Memory B cell (primary cell): ENCODE measurements at places on chromosomes 13 and 19.

- DNase-seq = no peak
- no peak overlapping the region for H3K27ac ChIP-seq
- H3K27me3 ChIP-seq = no peaks in the 10 kb centered on the region
- H3K4me1 ChIP-seq = no peaks in the 10 kb centered on the region
These were observed 1531.7 kb upstream of the SPRY2 start for GRCh38 chr13:81872581-81872980.

DNA sequence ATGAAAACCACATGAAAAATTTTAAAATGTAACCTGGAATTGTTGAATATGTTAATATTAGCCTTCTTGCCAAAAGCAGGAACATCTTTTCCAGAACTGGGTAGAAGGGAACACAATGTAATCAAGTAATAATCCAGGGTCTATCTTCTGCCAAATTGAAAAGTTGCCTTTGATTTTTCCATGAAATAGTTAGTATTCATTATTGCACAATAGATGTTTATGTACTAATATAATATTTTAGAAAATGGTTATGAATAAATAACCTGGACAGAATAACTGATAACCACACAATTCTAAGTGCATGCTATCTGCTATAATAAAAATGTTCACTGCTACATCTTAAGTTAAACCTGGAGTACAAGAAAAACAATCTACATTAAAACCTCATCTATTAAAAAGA, 802.3 kb downstream of the LIG4 start:
- H3K4me3 ChIP-seq = no peak overlapping the region
- no peaks in the 10 kb centered on the region for H3K27me3 ChIP-seq
- no peaks in the 10 kb centered on the region for H3K36me3 ChIP-seq

DNA sequence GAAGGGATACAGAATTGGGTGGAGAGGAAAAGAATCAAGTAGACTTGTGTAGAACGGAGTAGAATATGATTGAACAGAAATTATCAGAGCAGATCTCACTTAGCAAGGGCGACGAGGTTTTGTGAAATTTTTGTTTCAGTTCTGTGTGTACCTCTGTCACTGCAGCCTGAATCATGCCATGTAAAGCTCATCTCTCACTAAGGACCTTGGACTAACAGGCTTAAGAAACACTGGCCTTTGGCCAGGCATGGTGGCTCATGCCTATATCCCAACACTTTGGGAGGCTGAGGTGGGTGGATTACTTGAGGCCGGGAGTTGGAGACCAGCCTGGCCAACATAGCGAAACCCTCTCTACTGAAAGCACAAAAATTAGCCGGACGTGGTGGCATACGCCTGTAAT, 62.6 kb downstream of the MYH14 start:
- DNase-seq = no peak
- H3K4me3 ChIP-seq = no peak overlapping the region
- peaks cover 17% of the 10 kb centered on the region for H3K27me3 ChIP-seq
- H3K4me1 ChIP-seq = peaks cover 4% of the 10 kb centered on the region
- no peak overlapping the region for H3K27ac ChIP-seq

- H3K4me3 ChIP-seq = no peak overlapping the region
- H3K36me3 ChIP-seq = peaks cover 17% of the 10 kb centered on the region
- H3K27ac ChIP-seq = no peak overlapping the region
- no peak for DNase-seq
- H3K4me1 ChIP-seq = peaks cover 7% of the 10 kb centered on the region
- no peaks in the 10 kb centered on the region for H3K27me3 ChIP-seq
These were observed 14.8 kb downstream of the SMIM7 start for GRCh38 chr19:16645140-16645539.

DNA sequence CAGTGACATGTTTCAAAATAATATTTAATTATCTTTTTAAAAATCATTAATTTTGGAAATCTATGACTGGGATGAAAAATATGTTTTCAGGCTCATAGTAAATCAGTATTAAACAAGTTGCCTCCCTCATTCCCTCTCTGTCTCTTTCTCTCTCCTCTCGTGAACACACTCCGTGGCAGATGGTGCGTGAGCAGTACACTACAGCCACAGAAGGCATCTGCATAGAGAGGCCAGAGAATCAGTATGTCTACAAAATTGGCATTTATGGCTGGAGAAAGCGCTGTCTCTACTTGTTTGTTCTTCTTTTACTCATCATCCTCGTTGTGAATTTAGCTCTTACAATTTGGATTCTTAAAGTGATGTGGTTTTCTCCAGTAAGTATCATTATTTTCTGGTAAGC, 22.7 kb downstream of the SGCG start:
- no peak overlapping the region for H3K27ac ChIP-seq
- H3K4me1 ChIP-seq = no peaks in the 10 kb centered on the region
- no peak for DNase-seq

DNA sequence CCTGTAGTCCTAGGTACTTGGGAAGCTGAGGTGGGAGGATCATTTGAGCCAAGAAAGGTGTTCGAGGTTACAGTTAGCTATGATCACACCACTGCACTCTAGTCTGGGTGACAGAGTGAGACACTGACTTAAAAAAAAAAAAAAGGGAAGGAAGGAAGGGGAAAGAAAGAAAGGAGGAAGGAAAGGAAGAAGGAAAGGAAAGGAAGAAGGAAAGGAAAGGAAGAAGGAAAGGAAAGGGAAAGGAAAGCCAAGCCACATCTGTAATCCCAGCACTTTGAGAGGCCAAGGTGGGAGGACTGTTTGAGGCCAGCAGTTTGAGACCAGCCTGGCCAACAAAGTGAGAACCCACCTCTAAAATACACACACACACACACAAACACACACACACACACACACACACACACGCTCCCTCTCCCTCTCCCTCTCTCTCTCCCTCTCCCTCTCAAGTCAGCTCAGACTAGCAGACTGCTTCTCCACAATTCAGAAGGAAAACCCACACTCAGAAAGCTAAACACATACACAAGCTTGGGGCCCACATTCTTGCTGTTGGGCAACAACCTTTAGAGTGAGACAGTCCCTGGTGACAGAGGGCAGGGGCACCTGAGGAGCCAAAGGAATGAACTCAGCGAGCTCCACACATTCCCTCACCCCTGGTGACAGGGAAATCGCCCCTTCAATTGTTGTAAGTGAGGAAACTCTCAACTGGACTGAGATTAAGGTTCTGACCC, 2.7 kb downstream of the ZNF709 start:
- DNase-seq = no peak
- no peaks in the 10 kb centered on the region for H3K27me3 ChIP-seq
- peaks cover 36% of the 10 kb centered on the region for H3K4me1 ChIP-seq
- no peaks in the 10 kb centered on the region for H3K36me3 ChIP-seq
- peak overlapping the region; percentile 61 for H3K4me3 ChIP-seq
- H3K27ac ChIP-seq = peak overlapping the region; percentile 82

DNA sequence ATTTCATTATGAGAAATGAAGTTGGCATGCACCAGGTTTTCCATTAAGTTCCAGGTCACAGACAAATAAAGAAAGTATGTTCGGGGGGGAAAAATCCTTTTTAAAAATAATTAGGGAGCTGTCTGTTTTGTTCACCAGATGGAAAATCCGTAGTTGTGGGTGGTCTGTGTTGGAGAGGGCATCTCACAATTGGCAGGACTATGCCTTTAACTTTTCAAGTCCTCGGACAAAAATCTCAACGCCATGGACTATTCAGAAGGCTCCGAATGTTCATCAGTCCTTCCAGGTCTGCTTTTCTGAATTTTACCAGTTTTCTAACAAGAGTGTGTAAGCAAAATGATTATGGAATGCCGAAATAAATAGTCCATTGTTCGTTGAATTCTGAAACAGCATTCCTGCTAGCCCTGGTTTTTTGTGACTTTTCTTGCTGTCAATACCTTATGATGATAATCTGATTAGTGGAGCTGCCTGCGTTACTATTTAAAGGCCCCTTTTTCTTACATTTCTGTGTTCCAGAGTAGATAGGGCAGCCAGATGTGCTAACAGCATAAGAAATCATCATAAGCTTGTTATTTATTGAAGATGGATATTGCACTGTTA, 146.9 kb downstream of the TM9SF2 start:
- peaks cover 5% of the 10 kb centered on the region for H3K36me3 ChIP-seq
- H3K4me3 ChIP-seq = no peak overlapping the region
- no peak for DNase-seq
- H3K27ac ChIP-seq = no peak overlapping the region
- H3K27me3 ChIP-seq = no peaks in the 10 kb centered on the region

DNA sequence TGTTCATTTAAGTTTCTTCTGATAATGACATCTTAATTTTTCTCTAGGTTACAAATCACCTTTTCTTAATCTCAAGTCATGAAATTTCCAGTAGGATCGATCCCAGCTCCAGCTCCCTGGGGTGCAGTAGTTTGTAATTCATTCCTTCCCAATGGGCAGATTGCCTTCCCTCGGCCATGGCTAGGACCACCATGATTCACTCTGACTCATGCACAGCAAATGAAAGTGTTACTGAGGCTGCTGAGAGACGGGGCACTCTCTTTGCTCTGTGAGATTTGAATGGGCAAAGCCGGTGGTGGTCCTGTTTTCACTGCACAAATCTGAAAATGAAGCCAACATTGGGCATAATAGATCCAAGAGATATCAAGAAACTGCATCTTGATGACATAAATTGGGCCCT, 202.8 kb upstream of the IRS2 start:
- H3K27me3 ChIP-seq = no peaks in the 10 kb centered on the region
- no peaks in the 10 kb centered on the region for H3K36me3 ChIP-seq
- no peak overlapping the region for H3K27ac ChIP-seq
- no peak overlapping the region for H3K4me3 ChIP-seq
- no peaks in the 10 kb centered on the region for H3K4me1 ChIP-seq
- DNase-seq = no peak

DNA sequence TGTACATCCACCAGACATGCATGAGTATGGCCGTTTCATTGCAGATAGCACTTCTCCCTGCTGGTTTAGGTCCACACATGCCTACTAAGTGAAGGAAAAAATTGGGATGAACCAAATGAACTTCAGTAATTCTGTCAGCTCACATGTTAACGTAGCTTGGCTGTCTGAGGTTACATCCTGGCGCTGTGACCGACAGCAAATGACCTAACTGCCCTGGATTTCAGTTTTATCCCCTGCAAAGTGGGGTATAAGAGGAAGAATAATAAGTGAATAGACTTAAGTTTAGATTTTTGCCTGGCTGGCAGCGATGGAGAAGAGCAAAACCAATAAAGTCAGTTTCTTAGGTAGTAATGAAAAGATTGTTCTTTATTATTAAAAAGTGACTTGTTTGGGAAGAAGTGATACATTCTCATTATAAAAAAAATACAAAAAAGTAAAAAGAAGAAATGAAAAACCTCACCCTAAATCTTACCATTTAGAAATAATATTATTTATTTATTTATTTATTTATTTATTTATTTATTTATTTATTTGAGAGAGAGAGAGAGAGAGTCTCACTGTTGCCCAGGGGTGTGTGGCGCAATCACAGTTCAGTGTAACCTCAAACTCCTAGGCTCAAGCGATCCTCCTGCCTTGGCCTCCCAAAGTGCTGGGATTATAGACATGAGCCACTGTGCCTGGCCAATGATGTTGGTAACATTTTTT, 4.2 kb upstream of the RNF113B start:
- H3K4me3 ChIP-seq = no peak overlapping the region
- no peaks in the 10 kb centered on the region for H3K4me1 ChIP-seq
- H3K27ac ChIP-seq = no peak overlapping the region

DNA sequence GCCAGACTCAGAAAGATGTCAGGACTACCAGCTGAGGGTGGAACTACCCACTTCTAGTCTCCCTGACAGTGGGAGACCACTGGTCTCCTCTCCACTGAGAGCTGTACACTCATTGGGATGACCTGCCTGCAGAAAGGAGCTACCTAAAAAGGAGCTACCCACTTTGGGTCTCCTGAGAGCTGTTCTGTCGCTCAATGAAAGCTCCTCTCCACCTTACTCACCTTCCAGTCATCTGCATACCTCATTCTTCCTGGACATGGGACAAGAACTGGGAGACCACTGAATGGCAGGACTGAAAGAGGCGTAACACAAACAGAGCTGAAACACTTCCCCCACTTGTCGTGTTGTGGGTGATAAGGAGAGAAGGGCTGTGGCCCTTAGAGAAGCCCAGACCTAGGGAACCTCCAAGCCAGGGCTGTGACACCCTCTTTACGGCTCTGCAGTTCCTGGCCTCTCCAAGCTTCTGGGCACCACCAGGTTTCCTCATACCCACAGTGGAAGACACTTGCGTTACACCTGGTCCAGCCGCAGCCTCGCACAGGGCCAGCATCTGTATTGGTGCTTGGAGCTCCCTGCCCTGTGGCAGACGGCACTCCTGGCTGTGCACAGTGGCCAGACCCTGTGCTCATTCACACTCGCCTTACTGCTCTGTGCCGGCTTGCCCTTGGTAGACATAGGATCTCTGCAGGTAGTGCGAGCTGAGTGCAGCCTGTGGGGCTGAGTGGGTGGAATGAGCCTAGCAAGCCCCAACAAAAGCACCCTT, 54.9 kb upstream of the SLITRK6 start:
- no peak overlapping the region for H3K4me3 ChIP-seq
- peaks cover 2% of the 10 kb centered on the region for H3K36me3 ChIP-seq
- no peaks in the 10 kb centered on the region for H3K4me1 ChIP-seq
- H3K27me3 ChIP-seq = no peaks in the 10 kb centered on the region
- no peak overlapping the region for H3K27ac ChIP-seq

GRCh38 chr19:16561382-16561781, 10.8 kb downstream of the SLC35E1 start:
- H3K4me1 ChIP-seq = peaks cover 4% of the 10 kb centered on the region
- no peaks in the 10 kb centered on the region for H3K27me3 ChIP-seq
- no peak overlapping the region for H3K4me3 ChIP-seq
- DNase-seq = no peak

DNA sequence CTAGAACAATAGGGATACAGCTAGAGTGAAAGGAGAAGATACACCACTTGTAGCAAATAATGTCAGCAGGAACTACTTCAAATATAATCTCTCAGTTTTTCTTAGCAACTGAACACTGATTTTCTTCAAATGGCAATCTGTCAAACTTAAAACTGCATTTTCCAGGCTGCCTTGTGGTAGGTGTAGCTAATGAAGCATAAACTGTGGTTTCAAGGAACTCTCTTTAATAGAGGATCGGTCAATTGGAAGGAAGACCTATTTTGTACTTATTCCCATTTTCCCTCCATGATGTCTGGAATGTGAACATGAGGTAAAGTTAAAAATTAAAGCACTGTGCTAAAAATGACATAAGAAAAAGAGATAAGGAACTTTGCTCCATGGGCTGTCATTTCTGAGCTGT, 1261.9 kb downstream of the PCDH17 start:
- H3K27ac ChIP-seq = no peak overlapping the region
- no peaks in the 10 kb centered on the region for H3K4me1 ChIP-seq
- no peak for DNase-seq
- H3K4me3 ChIP-seq = no peak overlapping the region
- H3K27me3 ChIP-seq = no peaks in the 10 kb centered on the region
- H3K36me3 ChIP-seq = no peaks in the 10 kb centered on the region

- H3K27ac ChIP-seq = no peak overlapping the region
- no peaks in the 10 kb centered on the region for H3K36me3 ChIP-seq
- no peak for DNase-seq
- peaks cover 8% of the 10 kb centered on the region for H3K27me3 ChIP-seq
- peaks cover 8% of the 10 kb centered on the region for H3K4me1 ChIP-seq
These were observed 9.8 kb downstream of the LILRB2 start for GRCh38 chr19:54271106-54271505.

GRCh38 chr19:2636897-2637683, 65.4 kb downstream of the GNG7 start:
- DNase-seq = peak; percentile 81
- H3K4me3 ChIP-seq = peak overlapping the region; percentile 43
- H3K4me1 ChIP-seq = peaks cover 56% of the 10 kb centered on the region
- H3K36me3 ChIP-seq = peaks cover 10% of the 10 kb centered on the region
- no peaks in the 10 kb centered on the region for H3K27me3 ChIP-seq

GRCh38 chr13:108919036-108919907, 289.9 kb downstream of the MYO16 start:
- H3K27ac ChIP-seq = no peak overlapping the region
- peaks cover 11% of the 10 kb centered on the region for H3K4me1 ChIP-seq
- H3K36me3 ChIP-seq = no peaks in the 10 kb centered on the region
- DNase-seq = no peak
- no peaks in the 10 kb centered on the region for H3K27me3 ChIP-seq
- no peak overlapping the region for H3K4me3 ChIP-seq
